ENCODE measurements at places on chromosomes 6 and 20.

DNA sequence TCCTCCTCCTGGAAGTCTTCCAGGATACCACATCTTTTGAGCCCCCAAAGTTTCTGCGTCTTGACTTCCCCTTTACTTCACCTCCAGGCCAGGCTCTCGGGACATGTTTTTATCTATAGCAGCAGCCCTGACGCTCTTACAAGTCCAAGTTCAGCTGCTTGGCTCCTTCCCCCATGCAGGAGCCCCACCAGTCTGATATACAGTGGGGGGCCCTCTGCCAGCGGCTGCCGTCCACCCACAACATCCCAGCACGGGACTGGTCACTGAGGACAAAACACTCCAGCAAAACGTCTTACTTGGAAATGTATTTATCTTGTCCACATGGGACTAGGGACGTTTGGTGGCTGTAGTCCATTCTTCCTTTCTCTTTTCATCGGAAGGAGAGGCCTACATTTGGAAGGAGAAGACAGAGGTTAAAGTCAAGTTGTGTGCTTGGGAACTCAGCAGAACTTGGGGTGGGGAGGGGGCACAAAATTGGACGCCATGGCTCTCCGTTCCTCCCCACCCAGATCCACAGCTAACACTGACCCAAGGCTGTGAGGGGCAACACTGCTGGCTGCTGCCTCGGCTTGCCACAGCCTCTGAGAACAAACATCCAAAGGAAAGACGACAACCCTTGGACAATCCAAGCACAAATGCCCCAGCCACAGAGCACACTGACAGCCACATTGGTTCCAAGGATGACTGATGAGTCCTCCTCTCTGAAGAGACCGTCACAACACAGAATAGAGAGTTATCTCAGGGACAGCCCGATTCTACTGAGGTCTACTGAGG lies 79.2 kb downstream of the PRND start:
- no peak for DNase-seq

DNA sequence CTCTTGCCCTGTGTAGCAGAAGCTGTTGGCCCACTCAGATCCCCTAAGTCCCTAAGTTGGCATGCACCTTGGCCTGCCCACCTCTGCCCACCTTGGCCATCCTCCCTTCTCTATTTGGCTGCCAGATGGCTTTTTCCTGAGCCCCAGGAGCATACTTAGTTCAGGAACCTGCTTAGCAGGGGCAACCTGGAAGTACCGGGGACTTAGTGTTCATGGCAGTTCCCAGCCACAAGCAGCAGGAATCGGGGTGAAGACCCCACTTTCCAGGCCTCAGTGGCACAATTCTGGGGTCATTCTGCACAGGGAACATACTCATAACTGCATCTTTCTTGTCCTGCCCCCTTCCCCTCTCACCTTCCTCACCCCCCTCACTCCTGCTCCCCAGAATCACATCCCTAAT lies 158.0 kb upstream of the PMEPA1 start:
- no peak for DNase-seq

DNA sequence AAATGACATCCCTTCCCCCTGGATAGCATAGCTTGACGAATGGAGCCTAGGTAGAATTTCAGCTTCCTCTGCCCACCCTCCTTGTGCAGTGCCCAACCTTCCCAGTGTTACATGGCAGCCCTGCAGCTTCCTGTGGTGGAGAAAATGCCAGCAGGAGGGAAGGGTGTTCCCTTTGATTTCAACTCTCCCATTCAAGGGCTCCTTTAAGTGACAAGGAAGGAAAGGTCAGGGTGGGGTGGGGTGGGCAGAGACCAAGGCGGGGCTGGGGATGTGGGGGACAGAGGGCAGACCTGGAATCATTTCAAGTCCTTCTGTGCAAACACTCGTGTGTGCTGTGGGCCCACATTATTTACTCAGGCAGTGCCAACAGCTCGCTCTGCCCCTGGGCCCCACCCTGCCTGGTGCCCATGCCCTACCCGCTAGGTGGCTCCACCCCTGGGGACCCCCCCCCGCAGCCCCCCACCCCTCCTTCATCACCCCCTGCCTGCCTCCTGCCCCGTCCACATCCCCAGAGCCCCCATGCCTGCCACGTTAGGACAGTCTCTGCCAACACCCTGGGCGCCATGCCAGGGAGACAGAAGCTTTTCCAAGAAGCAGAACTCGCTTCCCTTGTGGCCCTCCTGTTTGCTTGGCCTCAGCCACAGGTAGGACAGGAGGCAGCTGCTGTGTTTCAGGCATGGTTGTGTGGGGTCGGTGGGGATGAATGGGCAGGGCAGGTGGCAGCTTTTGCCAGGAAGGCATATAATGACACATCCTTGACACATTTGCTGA lies 9.4 kb downstream of the SPDEF start:
- no peak for DNase-seq

DNA sequence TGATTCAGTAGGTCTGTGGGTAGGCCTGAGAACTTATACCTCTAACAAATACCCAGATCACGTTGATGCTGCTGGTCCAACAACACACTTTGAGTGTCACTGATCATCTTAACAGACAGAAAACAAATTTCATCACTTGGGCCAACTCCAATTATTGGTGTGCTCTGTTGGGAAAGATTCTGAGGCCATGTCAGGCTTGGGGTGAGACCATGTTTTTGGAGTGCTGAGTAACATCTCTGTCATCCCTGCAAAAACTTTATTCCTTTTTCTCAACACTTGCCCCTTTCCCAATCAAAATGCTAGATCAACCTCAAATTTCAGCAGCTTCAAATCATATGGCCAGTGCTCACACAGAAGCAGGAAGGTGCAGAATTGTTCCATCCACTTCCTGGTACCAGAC lies 108.8 kb upstream of the TENT5A start:
- no peak for DNase-seq

GRCh38 chr6:77463308-77463860 lies at the start of gene HTR1B:
TSS of gene HTR1B (minus strand) at chr6:77463491. CDS start at chr6:77463403, 88 bp downstream.
- no peak for DNase-seq

- DNase-seq: no peak
These were observed 731.5 kb upstream of the EPHA7 start for GRCh38 chr6:94150886-94151285.

DNA sequence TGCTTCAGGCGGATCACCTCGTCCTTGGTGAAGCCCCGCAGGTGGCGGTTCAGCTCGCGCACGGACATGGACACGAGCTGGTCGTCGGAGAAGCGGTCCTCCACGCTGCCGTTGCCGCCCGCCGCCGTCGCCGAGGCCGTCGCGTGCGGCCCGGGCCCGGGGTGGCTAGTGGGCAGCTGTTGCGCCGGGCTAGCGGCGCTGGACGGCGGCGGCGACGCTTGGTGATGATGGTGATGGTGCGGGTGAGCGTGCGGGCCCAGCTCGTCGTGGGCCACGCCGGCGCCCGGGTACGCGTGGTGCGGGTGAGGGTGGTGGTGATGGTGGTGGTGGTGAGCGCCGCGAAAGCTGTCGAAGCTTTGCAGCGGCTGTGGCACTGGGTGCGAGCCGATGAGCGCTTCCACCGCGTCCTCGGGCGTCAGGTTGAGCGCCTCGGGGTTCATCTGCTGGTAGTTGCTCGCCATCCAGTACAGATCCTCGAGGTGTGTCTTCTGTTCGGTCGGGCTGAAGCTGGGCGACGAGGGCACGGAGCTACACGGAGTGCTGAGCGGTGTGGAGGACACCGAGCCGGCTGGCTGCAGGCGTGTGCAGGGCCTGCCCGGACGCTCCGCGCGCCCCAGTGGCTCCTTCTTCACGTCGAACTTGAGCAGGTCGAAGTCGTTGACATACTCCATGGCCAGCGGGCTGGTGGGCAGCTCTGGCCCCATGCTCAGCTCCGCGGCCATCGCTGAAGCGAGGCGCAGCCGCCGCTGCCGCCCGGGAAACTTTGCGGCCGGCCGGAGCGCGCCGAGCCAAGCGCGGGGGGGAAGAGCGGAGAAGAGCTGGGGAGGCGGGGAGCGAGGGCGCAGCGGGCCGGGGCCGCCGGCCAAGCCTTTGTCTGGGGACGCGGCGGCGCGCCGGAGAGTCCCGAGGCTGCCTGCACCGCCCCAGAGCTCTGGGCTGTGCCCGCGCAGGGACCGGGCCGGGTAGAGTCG lies 622 bp downstream of the MAFB start:
- no peak for DNase-seq

DNA sequence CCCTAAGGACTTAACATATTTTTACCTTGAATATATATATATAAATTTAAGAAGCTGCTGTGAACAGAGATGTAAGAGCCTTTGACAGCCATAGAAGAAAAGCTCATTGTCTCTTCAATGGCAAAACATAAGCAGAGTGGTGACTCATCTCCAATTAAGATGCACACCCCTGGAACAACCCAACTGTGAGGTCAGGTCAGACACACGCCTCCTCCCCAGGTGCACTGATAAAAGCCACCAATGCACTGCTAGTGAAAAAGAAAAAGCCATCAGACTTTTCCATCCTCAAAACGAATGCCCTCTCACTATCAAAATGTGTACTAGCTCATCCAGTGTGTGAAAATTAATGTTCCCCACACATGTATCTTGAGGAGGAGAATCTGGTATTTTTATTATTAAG lies 100.1 kb downstream of the SMLR1 start:
- DNase-seq: no peak

- DNase-seq: no peak
These were observed 13.2 kb downstream of the CCN2 start for GRCh38 chr6:131937703-131938631.

- DNase-seq: no peak
These were observed 12.4 kb downstream of the ZKSCAN4 start for GRCh38 chr6:28239636-28240035.

DNA sequence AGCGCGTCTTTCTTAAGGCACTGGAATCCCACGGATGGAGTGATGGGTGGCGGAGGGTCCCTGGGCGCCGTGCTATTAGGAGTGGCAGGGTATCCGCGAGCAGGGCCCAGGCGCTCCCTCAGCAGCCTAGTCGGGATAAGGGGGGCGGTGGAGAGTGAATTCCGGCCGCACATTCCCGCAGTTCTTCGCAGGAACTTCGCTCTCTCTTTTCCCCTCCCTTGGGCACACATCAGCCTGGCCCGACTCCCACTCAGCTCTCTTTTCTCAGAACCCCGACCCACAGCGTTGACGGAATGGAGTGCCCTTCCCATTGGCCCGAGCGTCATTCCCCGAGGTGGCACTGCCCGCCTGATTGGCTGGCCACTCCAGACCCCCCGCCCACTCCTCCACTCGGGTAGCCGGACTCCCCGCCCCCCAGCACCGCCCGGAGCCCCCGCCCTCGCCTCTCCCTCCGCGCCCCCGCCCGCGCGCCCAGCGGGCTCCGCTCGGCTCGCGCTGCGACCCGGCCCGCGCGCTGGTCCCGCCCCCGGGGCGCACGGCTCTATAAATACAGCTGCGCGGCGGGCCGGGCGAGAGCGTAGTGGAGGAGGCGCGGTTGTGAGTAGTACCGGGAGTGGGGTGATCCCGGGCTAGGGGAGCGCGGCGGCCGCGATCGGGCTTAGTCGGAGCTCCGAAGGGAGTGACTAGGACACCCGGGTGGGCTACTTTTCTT lies at the start of gene ID4:
TSS of gene ID4 (plus strand) at position 572 of the 712 bp plus-strand sequence. CDS start 385 bp downstream, outside the sequence.
- DNase-seq: no peak

DNA sequence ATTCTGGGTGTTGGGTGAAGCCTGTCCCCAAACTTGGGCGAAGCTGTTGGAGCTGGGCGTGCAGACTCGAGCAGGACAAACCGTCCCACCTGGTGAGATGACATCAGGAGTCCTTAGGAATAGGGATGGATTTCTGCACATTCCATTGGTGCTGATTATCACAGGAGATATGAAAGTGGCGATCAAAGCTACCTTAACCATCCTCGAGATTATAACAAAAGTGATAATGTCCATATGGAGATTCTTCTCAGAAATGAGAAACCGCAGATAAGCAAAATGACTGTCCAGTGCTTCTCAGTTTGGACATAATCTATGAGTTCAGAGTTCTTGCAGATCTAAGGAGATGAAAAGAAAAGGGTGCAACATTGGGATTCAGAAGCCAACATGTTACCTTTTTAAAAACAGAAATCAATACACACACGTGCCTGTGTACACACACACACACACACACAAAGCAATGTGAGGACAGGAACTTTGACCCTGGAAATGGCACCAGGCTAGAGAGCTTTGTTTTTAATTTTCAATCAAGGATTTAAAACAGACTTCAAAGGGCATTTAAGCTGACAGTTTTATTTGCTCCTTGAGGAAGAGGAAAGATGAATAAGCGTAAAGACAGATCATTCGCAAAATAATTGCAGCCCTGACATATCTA lies 165.4 kb downstream of the CD83 start:
- DNase-seq: no peak

DNA sequence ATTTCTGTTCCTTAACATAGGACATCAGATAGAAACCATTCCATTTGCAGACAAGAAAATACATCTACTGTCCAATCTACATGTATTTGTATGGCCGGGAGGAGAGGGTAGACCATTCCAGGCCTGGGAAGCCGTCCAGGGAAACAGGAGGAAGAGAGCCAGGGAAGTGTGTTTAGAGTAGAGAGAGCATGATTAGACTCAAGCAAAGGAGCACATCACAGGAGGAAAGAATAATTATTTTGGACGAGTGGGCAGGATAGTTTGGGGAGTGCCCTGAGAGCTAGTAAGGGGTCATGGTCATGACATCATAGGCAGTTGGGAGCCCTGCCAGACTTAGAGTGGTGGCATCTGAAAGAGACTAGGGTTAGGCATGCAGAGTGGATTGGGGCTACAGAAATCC lies 250.0 kb downstream of the HIVEP2 start:
- DNase-seq: no peak

GRCh38 chr6:127554435-127555006 lies 22.5 kb upstream of the C6orf58 start:
- DNase-seq: no peak

DNA sequence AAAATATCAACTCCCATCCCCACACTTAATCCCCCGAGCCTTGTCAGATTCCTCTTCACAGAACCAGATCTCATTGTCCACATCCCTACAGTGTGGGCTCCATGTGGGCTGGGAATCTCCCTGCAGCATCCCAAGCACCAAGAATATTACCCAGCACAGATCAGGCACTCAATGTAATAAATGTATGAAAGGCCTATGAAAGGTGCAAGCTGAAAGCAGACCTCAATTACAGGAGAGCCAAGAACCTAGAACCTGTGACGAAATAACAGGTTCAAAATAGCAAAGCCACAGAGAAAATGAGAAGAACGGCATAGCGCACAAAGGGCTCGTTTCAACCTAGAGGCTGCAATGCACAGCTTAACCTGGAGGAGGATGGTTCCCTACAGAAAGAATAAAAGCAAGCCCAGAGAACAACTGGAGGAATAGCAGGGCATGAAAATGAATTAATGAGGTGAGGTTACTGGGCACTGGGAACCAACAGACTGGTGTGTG lies 3.1 kb downstream of the SLC23A2 start:
- DNase-seq: no peak

DNA sequence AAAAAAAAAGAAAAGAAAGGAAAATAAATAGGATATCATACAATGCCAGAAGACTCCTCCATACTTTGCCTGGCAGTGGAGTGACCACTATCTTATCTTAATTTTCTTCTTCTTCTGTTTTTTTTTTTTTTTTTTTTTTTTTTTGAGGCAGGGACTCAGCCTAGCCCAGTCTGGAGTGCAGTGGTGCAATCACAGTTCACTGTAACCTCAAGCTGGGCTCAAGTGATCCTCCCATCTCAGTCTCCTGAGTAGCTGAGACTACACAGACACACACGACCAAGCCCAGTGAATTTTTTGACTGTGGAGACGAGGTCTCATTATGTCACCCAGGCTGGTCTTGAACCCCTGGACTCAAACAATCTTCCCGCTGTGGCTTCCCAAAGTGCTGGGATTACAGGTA lies 17.1 kb upstream of the MMP9 start:
- DNase-seq: no peak
